ENCODE measurements at places on chromosomes 2 and 18.

- no peak for DNase-seq
Measured at GRCh38 chr2:144748443-144748842, 228.5 kb upstream of the ZEB2 start.

GRCh38 chr2:241686324-241686649 lies 328 bp downstream of the DTYMK start:
- no peak for DNase-seq

DNA sequence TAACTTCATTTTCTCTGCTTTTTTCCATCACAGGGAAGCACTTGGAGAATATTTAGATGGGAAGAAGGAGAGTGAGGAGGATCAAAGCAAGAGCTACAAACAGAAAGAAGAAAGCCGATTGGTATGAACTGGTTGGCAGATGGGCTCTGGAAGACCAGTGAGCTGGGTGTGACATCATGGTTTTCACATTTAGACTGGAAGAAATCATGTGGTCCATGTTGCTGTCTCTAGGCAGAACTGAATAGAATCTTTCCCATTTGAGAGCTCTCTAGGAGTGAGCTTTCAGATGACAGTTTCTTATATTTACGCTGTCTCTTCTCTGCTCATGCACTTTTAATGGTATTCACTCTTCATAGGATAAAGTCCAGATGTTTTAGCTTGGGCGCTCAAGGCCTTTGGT lies 12.6 kb downstream of the DRC1 start:
- DNase-seq = no peak

DNA sequence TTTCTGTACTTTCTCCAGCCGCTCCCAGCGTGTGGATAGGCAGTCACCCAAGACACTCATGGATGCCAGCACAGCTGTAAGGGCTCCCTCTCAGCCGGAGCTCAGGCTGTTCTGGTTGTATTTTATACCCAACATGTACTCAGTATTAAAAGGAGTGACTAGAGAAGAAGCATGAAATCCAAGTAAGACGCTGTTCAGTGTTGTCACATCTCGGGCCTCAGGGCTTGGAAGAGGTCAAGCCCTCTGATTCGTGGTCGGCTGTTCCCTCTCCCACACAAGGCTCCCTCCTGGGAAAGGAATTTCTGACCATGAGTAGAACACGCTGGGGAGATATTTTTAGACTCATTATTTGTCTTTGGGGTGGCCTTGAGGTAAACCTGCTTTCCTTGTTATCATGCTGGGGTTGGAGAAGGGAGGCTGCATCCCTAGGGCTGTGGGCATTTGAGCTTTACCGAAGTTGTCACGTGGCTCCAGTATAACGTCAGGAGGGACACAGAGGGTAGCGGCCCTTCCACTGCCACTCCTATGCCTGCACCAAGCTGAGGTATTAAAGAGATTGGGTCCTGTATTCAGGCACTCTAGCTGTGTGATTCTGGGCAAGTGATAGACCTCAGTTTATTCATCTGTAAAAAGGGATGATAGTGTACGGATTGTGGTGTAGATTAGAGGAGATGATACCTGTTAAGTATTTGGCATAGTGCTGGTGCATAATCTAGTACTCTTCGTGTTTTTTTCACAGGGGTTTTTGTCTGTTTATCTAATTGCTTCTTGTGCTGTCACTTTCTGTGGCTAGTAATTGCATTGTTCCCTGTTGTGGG lies 34.1 kb downstream of the HK2 start:
- no peak for DNase-seq

- DNase-seq = no peak
Measured at GRCh38 chr2:71715241-71715750, 261.9 kb downstream of the DYSF start.

- DNase-seq = no peak
Measured at GRCh38 chr2:149768320-149768799, 180.8 kb upstream of the MMADHC start.

- DNase-seq = no peak
Measured at GRCh38 chr2:6445156-6445555, 420.6 kb downstream of the CMPK2 start.

DNA sequence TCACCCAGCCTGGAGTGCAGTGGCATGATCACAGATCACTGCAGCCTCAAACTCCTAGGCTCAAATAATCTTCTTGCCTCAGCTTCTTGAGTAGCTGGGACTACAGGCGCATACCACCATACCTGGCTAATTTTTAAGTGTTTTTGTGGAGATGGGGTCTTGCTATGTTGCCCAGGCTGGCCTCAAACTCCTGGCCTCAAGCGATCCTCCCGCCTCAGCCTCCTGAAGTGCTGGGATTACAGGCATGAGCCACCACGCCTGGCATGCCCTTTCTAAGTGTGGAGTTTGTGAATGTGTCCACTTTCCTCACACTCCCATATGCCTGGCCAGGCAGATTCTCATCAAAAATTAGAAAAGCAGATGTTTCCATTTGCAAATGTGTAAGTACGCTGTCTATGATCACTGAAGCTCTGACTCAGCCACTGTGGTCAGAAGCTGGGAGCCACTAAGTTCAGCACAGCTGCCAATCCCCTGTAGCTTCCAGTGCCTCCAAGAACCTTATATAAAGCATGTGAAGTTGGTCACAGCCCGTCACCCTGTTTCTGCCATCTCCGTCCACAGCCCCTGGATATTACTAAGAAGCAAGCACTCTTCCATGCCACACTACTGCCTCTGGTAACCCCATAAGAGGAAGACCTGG lies 155.4 kb downstream of the FAM210A start:
- no peak for DNase-seq

GRCh38 chr2:109457366-109457765 lies 156.4 kb downstream of the SEPTIN10 start:
- DNase-seq = no peak

DNA sequence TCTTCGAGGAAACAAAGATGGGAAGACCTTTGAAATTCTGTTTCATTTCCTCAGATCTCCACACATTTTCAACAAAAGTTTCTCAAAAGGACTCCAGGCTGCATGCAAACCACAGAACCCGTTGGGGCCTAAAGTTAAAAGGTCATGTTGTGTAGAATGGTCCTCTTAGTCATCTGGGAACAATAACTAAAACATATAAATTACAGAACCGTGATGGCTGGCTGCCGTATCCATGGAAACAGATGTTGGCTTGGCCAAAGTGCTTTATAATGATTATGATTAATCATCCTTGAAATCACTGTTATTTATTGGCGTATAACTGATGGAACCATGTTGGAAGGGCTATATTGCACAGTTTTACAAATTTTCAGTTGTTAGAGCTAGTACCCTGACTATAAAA lies 182.8 kb upstream of the CRIM1 start:
- DNase-seq = no peak

DNA sequence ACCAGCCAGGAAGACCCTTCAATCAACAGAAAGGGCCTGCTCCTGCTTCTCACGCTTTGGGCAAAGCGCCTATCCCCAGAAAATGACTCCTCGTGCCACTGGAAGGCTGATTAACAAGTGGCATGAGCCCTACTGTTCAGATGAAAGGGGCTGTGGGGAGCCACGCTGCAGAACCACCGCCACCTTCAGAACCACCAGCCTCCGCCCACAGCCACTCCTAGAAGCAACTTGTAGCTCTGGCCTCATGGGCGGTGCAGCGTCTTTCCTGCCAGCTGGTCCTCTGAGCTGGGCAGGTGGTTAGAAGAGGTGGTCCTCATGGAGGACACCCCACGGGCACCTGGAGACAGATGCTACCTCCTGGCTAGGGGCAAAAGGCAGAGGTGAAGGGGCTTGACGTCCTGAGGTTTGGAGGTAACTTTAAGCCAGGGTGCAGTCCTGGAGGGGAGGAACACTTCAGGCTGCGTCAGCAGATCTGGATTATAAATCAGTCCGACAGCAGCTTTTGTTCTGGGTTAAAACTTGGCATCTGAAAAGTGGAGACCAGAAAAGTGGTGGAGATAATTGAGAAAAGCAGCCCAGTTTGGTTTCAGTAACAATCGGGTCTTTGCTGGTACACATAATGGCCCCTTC lies 861 bp upstream of the SEMA4C start:
- DNase-seq = no peak

GRCh38 chr2:235666213-235666781 lies 172.5 kb downstream of the AGAP1 start:
- DNase-seq = no peak

DNA sequence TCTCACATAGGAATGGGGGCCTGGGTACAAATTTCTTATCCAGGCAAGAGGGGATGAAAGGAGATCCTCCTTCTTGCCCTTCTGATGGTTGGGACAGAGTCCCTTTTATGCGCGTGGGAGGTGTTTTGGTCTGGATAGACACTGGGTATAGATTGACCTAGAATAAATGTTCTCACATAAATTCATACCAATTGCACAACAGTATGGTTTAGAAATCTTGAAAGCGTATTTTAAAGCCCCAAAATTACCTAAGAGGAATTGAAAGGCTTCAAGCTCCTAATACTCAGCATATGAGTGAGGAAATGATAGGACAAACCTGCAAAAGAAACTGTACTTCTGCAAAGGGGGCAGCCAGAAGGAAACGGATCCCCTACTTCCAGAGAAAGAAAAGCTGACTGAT lies 2.6 kb upstream of the BCL2 start:
- DNase-seq = no peak

DNA sequence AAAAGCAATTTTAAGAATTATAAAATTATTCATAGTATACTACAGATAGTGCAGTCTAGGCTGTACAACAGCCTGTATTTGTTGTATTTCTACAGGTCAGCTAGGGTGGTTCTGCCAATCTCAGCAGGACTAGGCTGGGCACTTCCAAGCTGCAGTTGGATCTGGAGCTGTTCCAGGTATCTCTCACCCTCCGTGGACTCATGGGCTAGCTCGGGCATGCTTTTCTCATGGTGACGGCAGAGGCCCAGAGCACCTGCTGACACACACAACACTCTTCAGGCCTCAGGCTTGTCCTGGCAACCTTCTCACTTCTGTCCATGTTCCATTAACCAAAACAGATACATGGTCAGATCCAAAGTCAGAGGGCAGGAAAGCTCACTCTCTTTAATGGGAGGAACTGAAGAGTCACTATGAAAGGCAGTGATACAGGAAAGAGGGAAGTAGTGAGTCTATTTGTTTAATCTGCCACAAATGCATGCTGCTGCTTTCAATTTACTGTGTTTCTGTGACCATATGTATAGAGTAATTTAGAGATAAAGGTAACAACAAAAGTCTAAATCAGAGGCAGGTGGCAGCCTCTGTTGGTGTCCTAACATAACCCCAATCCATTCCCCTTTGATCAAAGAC lies 462.4 kb upstream of the ACVR2A start:
- DNase-seq = no peak

- DNase-seq = no peak
Measured at GRCh38 chr2:2846332-2847208, 515.5 kb upstream of the MYT1L start.

Data from stimulated activated CD4-positive, alpha-beta T cell treated with anti-CD3 and anti-CD28 coated beads, Interleukin-12 subunit alpha, Interleukin-12 subunit beta, amount 100 ng/mL, for 48 hours (primary cell).